NCI-H460 (cell line): ENCODE measurements at places on chromosomes 4 and X. TPM values are rescaled to one million over a fixed set of nuclear protein-coding genes. Genes with fewer than 3 reads are reported as not detected.

The GAGE2A gene
- not detected in 2 replicates for total RNA-seq

The MRFAP1L1 gene
- total RNA-seq = 37.4 and 40.6 TPM in 2 replicates

The BTC gene
- 0.23 and 0.57 TPM in 2 replicates for total RNA-seq

The GPR34 gene
- 0.17 and 0.32 TPM in 2 replicates for total RNA-seq

The SLC38A5 gene
- total RNA-seq = 43.8 and 49.3 TPM in 2 replicates

The SNCA gene
- total RNA-seq = 99.1 and 110 TPM in 2 replicates

The CLCN4 gene
- 3.4 and 4.1 TPM in 2 replicates for total RNA-seq

The PDCL2 gene
- total RNA-seq = not detected in 2 replicates

The PNMA5 gene
- not detected in 2 replicates for total RNA-seq
